Dorsolateral prefrontal cortex (tissue), 122 donors: ENCODE measurements at places on chromosomes 12 and 14. TPM values are rescaled to one million over a fixed set of nuclear protein-coding genes. Genes with fewer than 3 reads are reported as not detected.

PRKAG1 gene
- 30.9 TPM for total RNA-seq

ETFBKMT gene
- total RNA-seq = 4.6 TPM

SMCO2 gene
- total RNA-seq = 2.0 TPM

CBLN3 gene
- total RNA-seq = 3.8 TPM

SYCP3 gene
- 0.85 TPM for total RNA-seq

GNS gene
- total RNA-seq = 46.0 TPM

COX6A1 gene
- 770 TPM for total RNA-seq

SLCO1A2 gene
- 47.3 TPM for total RNA-seq

MSI1 gene
- total RNA-seq = 17.3 TPM

HOTAIR gene
- total RNA-seq = not detected

LTBR gene
- total RNA-seq = 6.4 TPM

INSM2 gene
- total RNA-seq = 2.2 TPM

DNA sequence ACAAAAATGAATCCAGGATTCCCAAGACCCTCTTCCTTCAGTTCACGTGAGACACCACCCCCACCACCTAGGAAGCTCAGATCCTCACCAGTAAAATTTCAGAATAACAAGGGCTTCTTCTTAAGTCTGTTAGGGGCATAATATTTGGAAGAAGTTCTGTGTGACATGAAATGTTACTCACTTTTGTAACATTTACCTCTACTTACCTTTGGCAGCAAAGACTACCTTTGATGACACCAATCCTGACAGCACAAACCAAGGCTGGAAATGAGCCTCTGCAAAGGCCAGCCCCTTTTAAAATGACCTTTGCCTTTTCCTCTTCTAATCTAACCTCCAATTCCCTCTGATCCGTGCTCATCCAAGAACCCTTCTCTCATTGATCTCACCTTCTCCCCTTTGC is 19.4 kb upstream of the KRT77 start:
- no peak for DNase-seq

GRCh38 chr12:113826805-113827538 is 139.2 kb downstream of the RBM19 start:
- DNase-seq = no peak

DNA sequence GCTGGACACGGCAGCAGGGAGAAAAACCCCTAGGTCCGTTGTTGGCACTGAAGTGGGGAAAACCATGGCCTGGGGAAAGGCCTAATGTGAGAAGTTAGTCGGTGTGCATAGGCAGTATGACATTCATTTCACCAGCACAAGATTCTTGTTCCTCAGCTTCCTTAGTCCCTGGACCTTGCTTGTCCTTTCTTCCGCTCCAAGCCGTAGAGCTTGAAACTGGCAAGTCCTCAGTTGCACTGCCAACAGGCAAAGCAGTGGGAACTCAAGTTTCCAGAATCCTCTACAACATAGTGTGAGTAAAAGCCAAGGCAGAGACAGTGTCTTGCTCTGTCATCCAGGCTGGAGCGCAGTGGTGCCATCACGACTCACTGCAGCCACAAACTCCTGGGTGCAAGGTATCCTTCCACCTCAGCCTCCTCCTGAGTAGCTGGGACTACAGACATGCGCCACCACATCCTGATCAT is 138.5 kb upstream of the AMIGO2 start:
- DNase-seq = no peak

- DNase-seq = no peak
Measured at GRCh38 chr14:99559286-99559990, 44.6 kb downstream of the CCDC85C start.

- no peak for DNase-seq
Measured at GRCh38 chr12:90939382-90939781, 15.6 kb downstream of the CCER1 start.

- DNase-seq = no peak
Measured at GRCh38 chr12:110936367-110937103, 16.2 kb upstream of the MYL2 start.

DNA sequence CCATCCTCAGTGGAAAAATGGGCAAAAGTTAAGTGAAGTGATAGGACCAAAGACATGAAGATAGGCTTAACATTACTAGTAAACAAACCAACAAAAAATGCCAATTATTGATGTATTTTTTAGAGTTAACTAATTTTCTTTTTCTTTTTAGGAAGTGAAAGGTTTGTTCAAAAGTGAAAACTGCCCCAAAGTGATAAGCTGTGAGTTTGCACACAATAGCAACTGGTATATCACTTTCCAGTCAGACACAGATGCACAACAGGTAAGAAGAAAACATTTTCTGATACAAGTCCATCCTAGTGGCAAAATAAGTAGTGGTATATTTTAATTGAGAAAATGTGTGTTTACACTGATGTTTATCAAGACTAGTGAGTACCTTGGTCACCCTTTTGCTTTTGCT is 39.6 kb downstream of the LARP4 start:
- DNase-seq = no peak

DNA sequence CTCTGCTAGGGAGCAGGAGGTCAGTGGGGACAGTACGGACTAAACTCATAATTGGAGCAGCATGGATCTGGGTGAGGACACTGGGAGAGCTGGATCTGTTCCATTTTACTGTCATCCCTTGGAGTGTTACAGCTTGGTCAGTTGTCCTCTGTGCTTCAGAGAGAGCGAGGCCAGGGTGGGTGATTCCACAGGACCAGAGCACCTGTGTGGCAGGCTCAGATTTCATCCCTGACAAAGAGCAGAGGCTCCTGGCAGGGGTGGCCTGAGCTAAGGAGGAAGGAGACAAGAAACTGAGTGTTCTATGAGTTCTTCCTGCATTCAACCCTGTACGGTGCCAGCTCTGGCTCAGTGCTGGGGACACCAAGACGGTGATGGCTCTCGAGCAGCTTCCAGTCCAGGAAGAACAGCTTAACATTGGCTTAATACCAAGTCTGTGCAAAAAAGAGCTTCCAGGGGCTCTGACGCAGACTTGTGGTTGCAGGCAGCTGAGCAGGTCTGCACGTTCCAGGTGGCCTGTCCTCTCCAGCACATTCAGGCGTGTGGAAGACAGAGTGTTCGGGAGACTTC is 8.4 kb upstream of the PGF start:
- DNase-seq = no peak

GRCh38 chr14:20247646-20248246 is 8.7 kb downstream of the OR11H4 start:
- no peak for DNase-seq

DNA sequence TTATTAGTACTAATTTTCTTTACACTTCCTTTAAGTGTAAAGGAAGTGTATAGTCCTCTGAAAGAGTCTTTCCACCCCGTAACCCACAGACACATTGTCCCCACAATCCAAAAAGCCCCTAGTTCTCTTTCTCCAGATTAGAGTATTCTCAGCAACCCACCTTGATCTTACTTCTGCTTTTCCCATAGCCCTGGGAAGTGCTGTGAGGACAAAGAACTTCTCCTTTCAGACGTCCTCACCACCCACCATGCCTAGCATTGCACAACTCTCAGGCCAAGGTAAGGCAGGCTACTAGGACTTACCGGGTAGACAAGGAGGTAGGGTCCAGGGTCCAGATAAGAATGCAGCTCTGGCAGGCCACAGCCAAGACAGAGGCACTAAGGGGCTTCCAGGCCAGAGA is 7.4 kb downstream of the AAAS start:
- DNase-seq = no peak

- DNase-seq = no peak
Measured at GRCh38 chr12:114888928-114889584, 205.1 kb upstream of the TBX3 start.

DNA sequence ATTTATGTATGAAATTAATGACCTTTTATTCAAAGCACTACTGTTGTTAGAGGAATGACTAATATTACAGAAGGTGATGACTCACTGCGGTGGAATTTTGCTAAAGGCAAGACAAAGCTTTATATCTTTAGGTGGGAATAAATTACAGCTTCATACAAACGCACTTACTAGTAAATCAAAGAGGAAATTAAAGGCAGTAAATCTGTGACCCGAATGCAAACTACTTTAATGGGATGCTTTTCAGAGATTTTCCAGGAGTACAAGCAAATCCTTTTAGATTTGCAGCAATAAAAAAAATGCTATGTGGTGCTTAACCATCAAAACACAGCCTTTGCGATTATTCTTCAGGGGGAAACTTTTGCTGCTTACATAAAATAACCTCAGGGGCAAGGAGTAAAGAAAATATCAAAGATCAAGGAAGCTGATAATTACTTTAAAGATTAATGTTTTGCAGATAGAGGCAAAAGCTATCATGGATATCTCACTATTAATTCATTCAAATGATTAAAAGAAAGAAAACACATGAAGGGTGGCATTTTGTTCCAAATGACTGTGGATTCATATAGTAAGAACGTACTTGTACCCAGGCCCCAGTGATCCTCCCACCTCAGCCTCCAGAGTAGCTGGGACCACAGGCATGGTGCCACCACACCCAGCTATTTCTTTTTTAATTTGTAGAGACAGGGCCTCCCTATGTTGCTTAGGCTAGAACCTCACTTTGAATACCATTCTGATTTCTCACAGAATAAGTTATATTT is 98.9 kb downstream of the DENND5B start:
- DNase-seq = no peak

GRCh38 chr12:30696103-30696408 is 387 bp upstream of the IPO8 start:
- DNase-seq = no peak

DNA sequence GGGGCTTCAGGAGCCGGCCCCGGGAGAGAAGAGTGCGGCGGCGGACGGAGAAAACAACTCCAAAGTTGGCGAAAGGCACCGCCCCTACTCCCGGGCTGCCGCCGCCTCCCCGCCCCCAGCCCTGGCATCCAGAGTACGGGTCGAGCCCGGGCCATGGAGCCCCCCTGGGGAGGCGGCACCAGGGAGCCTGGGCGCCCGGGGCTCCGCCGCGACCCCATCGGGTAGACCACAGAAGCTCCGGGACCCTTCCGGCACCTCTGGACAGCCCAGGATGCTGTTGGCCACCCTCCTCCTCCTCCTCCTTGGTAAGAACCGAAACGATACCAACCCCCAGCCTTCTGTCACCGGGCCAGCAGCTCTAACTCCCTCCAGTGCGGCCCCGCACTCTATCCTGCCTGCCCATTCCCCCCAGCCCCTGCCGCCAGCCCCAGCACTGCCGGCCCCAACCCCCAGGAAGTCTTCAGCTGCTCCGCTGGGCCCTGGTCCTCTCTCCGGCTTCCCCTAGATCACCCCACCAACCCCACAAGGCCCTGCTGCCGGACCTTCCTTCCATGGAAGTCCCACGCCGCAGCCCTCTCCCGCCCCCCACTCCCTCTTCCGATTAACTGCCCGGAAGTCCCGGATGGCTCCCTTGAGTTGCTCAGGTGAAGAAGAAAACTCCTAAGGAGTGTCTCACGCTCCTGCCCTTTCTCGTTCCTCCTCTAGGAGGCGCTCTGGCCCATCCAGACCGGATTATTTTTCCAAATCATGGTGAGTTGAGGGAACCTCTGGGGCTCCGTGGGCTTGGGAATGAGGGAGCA is 693 bp downstream of the LRP10 start:
- peak; percentile 72 for DNase-seq

DNA sequence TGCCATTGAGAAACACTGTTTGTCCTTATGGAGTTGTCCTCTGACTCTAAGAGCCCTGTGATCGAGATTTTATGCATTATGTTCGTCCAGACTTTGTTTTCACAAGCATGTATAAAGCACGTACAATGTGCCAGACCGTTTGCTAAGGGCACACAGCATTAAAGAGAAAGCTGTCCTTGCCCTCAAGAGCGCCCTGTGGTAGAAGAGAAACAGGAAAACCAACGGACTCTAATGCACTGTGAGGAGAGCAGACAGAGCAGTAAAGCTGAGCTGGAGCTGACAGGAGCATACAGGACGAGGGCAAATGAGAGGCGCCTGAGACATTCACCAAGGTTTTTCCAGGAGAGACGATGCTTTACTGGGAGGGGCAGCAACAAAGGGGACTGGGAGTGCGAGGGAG is 66.2 kb upstream of the OVCH1 start:
- no peak for DNase-seq

DNA sequence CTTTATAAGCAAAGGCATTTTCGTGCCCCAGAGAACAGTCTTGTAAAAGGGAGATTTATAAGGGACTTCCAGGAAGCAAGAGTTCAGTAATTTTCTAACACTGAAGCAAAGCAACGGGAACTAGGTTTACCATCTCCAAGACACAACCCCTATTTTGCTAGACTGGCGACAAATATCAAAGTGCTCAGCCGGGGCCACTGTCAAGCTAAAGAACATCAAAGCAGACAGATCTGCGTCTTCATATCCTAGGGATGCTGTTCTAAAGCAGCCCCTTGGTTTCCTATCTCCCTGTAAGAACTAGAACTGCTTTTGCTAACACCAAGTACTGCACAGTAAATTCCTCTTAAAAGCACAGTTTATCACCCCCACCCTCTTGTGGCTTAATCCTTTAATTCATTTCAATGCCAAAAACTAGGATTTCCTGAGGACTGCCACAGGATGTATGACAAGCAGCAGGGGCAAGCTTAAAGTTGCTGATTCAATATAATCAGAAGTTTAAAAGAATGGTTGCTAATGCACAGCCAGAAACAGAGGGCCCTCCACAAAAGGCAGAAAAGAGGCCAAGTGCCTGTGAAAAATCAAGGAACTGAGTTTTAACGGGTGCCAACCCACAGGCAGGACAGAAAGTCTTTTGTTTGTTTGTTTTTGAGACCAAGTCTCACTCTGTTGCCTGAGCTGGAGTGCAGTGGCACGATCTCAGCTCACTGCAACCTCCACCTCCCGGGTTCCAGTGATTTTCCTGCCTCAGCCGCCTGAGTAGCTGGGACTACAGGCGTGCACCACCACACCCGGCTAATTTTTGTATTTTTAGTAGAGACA is 44.0 kb upstream of the ISM2 start:
- DNase-seq = no peak

DNA sequence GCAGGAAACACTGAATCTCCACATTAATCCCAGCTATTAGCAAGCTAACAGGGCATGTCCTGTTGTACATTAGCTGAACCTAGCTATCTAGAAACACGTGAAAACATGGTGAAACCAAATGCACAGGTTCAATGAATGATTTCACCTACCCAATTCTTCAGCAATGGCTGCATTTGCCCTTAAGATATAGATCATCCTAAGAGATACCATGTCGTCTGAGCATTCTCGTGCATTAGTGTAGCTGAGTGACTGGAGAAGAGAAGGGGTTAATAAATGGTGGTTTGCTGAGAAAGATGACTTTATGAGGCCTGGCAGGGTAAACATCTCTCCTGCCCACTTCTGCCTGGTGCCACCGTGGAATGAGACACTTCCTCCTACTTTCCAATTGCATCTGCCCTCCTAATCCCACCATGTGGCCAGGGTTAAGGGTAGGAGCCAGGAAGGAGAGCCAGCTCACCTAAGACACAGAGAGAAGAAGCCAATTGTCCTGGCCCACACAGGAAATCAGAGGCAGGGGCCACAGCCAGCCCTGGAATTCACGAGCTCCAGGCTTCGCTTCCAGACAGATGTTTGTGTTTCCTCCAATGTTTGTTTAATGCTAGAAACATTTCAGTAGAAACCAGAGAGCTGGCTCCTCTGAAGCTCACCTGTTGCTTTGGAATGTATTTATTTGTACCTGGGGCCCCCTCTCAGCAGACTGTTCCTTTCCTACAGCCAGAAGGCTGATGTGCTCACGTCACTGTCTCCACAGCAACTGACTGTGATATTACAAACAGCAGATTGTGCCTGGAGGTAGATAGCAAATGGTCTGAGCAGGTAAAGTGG is 126.0 kb upstream of the PARP11 start:
- no peak for DNase-seq
